ENCODE measurements at places on chromosomes 7 and 10.
A peak's percentile ranks its signal among the peaks of the same experiment; 100 is the strongest.

GRCh38 chr10:51447119-51447518, 252.3 kb downstream of the CSTF2T start:
- no peaks in the 10 kb centered on the region for H3K36me3 ChIP-seq
- H3K27ac ChIP-seq: no peak overlapping the region
- DNase-seq: no peak
- H3K4me1 ChIP-seq: no peaks in the 10 kb centered on the region

DNA sequence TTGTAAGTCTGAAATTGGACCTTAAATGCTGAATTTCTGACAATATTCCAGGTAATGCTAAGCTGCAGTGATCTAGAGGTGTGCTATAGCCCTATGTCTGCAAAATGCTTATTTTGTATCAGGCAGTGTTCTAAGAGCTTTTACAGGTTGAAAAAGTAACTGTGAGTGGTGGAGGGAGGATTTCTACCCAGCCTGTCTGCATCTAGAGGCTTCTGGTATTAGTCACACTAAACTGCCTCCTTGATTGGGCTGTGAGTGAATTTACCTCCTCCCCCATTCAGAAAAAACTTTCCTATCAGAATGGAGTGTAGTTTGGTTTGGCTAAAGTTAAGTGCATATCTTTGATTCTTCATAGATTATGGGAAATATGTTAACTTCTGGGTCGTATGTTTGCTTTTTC, 56.8 kb downstream of the BBS9 start:
- no peak for DNase-seq
- no peak overlapping the region for H3K4me3 ChIP-seq
- no peak overlapping the region for H3K27ac ChIP-seq
- no peaks in the 10 kb centered on the region for H3K27me3 ChIP-seq
- no peaks in the 10 kb centered on the region for H3K36me3 ChIP-seq
- H3K4me1 ChIP-seq: peaks cover 9% of the 10 kb centered on the region

DNA sequence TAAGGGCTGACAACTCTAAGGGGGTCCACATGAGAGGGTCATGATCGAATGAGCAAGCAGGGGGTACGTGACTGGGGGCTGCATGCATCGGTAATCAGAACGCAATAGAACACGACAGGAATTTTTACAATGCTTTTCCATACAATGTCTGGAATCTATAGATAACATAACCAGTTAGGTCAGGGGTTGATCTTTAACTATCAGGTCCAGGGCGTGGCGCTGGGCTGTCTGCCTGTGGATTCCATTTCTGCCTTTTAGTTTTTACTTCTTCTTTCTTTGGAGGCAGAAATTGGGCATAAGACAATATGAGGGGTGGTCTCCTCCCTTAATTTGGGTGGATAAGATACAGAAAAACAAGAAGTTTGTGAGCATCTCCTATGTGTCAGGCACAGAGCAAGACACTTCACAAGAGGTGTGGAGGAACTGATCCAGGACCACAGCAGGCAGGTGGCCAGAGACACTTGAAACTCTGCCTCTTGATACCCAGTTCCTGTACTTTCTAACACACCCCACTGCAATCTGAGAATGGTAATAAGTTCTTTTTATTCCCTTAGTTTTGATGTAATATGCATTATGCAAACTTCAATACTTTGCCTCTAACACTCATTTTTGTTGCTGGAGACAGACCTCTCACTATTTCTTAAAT, 18.0 kb upstream of the MRLN start:
- no peak overlapping the region for H3K4me3 ChIP-seq
- no peaks in the 10 kb centered on the region for H3K4me1 ChIP-seq
- H3K27ac ChIP-seq: no peak overlapping the region
- DNase-seq: no peak

- no peaks in the 10 kb centered on the region for H3K36me3 ChIP-seq
- no peaks in the 10 kb centered on the region for H3K27me3 ChIP-seq
- H3K4me1 ChIP-seq: no peaks in the 10 kb centered on the region
- no peak overlapping the region for H3K27ac ChIP-seq
These were observed 21.1 kb upstream of the AUTS2 start for GRCh38 chr7:69577221-69577620.

DNA sequence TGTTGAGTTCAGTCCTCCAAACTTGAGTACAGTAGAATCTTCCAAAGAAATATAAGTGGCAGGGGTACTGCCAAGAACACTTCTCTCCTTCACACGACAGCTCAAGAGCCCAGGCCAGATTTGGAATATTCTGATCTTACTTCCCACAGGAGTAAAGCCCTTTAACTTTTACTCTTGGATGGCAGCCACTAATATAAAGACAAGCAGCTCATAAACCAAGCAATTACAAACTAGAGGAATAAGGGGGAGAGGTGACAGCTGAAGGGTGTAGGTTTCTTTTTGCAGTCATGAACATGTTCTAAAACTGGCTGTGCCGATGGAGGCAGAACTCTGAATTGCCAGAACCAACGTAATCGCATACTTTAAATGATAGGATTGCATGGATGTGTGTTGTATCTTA, 74.8 kb downstream of the SVIL start:
- H3K36me3 ChIP-seq: peaks cover 3% of the 10 kb centered on the region
- H3K27me3 ChIP-seq: no peaks in the 10 kb centered on the region
- peak overlapping the region; percentile 41 for H3K27ac ChIP-seq
- H3K4me3 ChIP-seq: no peak overlapping the region
- DNase-seq: no peak

- no peaks in the 10 kb centered on the region for H3K4me1 ChIP-seq
- no peak overlapping the region for H3K4me3 ChIP-seq
- H3K36me3 ChIP-seq: peaks cover 2% of the 10 kb centered on the region
- DNase-seq: no peak
These were observed 37.8 kb upstream of the CACUL1 start for GRCh38 chr10:118792526-118792925.

DNA sequence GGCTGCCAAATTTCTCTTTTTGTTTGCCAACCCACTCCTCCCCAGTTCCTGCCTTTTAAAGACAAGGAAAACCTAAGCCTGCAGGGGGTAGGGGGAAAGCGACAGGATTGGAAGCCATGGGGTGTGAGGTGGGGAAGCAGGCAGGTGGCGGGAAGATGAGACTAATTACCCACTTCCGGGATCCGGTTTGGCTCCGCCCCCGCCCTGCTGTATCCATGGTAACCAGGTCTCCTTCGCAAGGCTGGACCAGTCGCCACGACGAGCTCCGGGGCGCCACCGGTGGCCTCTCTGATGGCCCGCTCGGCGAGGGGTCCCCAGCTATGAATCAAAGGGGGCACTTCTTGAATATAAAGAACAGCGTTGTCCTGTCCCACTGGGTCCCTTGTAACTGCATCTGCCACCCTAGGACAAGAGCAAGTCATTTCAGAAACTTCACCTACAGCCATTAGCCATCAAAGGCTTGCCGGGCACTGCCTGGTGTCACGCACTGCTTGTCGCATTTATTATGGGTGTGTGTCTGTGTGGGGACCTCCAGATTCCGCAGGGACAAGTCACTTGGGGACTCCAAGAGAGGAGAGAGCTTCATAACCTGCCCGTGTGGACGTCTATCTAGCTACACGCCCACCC, 55.4 kb upstream of the LMTK2 start:
- no peak overlapping the region for H3K4me3 ChIP-seq
- H3K4me1 ChIP-seq: peaks cover 2% of the 10 kb centered on the region
- no peak overlapping the region for H3K27ac ChIP-seq
- H3K36me3 ChIP-seq: no peaks in the 10 kb centered on the region
- peak; percentile 13 for DNase-seq
- H3K27me3 ChIP-seq: peaks cover 5% of the 10 kb centered on the region

DNA sequence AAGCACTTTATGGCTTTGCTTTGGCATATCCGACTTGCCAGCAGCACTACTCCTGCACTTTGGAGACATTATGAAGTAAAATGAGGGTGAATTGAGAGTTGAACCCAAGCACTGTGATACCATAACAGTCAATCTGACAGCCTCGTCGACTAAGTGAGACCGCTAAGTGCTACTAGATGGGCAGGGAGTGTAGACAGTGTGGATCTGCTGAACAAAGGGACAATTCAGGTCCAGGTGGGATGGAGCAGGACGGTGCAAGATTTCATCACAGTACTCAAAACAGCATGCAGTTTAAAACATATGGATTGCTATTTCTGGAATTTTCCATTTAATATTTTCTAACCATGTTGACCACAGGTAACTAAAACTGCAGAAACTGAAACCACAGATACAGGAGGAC, 20.8 kb upstream of the PRTFDC1 start:
- H3K27ac ChIP-seq: no peak overlapping the region
- no peaks in the 10 kb centered on the region for H3K36me3 ChIP-seq
- H3K27me3 ChIP-seq: no peaks in the 10 kb centered on the region
- no peak overlapping the region for H3K4me3 ChIP-seq
- H3K4me1 ChIP-seq: peaks cover 3% of the 10 kb centered on the region

GRCh38 chr7:157271991-157272324, 64.8 kb upstream of the DNAJB6 start:
- no peak for DNase-seq
- peaks cover 4% of the 10 kb centered on the region for H3K36me3 ChIP-seq
- no peaks in the 10 kb centered on the region for H3K27me3 ChIP-seq
- H3K27ac ChIP-seq: peak overlapping the region; percentile 94
- H3K4me3 ChIP-seq: peak overlapping the region; percentile 58

DNA sequence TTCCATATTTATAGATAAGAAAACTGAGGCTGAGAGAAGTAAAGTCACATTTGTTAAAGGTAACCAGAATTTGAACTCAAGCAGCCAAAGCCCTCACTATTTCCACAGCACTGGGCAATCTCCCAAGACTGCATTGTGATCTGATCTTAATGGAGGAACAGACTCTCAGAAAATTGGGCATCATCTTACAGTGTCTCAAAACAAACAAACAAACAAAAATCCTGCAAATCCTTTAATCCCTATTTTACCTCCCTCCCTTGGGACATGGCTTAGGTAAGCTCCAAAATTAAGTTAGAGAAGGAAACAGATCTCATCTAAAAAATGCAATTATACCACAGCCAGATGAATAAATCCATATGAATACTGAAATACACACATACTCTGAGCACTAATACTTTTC, 57.5 kb downstream of the FHIP2A start:
- H3K4me1 ChIP-seq: peaks cover 17% of the 10 kb centered on the region
- no peak overlapping the region for H3K4me3 ChIP-seq
- peaks cover 60% of the 10 kb centered on the region for H3K27me3 ChIP-seq
- H3K27ac ChIP-seq: no peak overlapping the region
- H3K36me3 ChIP-seq: peaks cover 3% of the 10 kb centered on the region

GRCh38 chr7:105985672-105986215, 22.7 kb downstream of the CDHR3 start:
- peaks cover 31% of the 10 kb centered on the region for H3K27me3 ChIP-seq
- H3K4me1 ChIP-seq: peaks cover 2% of the 10 kb centered on the region
- no peak overlapping the region for H3K4me3 ChIP-seq
- H3K27ac ChIP-seq: no peak overlapping the region
- no peak for DNase-seq
- H3K36me3 ChIP-seq: peaks cover 3% of the 10 kb centered on the region

DNA sequence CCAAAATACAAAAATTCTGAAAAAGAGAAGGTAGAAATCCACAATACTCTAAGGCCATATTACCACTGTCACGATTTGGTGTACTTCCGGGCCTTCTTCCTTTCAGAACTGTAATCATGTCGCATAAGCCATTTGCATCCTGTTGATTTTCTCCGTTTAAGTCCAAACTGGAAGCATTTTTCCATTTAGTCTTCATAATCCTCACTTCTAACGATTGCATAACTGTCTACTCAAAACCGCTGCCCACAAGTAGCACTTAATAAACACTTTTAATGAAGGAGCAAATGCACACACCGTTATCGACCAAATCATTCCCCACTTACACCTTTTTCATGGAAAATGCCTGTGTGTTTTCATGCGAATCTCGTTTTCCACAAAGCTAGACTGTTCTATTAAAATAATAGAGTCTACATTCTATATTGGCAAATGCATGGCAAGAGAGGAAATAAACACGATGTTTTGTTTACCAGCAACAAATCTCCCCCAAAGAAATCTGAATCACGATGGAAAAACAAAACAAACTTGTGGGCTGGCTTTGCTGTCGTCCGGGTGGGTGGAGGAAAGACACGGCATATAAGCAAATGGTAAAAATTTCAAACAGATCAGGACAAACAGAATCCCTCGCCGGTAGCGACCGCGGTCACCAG, 1.0 kb downstream of the ATE1 start:
- H3K27me3 ChIP-seq: no peaks in the 10 kb centered on the region
- H3K4me1 ChIP-seq: peaks cover 26% of the 10 kb centered on the region
- H3K36me3 ChIP-seq: peaks cover 6% of the 10 kb centered on the region
- peak overlapping the region; percentile 89 for H3K4me3 ChIP-seq

GRCh38 chr10:845526-845925, 86.0 kb downstream of the LARP4B start:
- peak overlapping the region; percentile 67 for H3K27ac ChIP-seq
- H3K4me3 ChIP-seq: no peak overlapping the region
- no peaks in the 10 kb centered on the region for H3K27me3 ChIP-seq
- H3K36me3 ChIP-seq: peaks cover 13% of the 10 kb centered on the region
- DNase-seq: no peak
- peaks cover 33% of the 10 kb centered on the region for H3K4me1 ChIP-seq

DNA sequence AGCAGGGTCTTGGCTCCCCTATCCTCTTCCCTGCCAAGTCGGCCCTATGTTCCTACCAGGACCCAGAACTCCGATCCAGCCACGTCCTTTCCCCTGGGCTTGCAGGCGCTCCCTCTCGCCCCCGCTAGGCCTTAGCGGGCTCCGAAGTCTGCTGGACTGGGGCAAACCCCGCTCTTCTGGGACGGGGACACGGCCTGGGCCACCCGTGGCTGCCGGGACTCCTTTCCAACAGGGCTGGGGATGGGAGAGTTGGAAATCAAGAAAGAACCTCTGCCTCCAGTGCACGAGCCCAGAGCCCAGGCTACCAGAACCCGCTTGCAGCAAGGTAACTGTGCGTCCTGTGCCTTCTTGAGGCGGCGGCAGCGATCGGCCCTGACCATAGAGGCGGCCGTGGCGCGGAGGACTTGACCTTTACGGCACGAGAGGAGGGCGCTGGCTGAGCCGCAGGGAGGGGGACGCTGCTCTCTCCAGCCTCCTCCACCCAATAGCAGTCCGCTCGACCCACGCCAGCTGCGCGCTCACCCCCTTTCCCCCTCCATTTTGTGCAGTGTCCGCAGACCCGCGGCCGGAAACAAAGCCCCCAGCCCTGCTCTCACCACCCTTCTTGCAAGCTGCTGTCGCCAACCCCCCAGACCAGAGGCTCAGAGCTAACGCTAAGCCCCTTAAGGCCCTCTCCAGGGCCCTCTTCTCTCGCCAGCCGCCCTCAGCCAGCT, 7.0 kb upstream of the HOXA11 start:
- H3K4me1 ChIP-seq: peaks cover 23% of the 10 kb centered on the region
- H3K27me3 ChIP-seq: peaks cover 84% of the 10 kb centered on the region
- H3K36me3 ChIP-seq: peaks cover 4% of the 10 kb centered on the region

DNA sequence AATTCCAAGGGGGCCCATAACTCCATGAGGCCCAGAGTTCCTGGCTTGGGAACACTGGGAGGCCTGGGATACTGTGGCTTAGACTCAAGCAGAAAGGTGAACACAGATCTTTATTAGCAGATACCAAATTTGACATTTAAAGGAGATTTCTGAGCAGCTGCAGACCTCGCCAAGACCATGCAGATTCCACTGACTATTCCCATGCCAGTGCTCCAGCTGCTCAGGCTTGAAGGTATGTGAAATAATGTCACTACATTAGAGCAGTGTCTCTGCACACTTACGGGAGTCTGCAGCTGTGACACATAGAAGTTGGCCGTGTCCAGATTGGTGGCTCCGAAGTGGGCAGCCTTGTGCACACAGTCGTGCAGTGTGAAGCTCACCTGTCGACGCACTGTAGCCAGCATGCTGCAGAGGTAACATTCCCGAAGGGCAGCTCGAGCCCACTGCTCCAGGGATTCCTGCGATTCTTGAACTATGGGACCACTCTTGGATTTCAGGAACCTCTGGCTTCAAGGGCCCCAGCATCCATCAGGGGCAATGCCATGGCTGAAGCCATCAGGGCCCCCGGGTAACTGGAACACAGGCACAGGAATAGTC, 46.1 kb downstream of the SEPTIN7 start:
- no peak overlapping the region for H3K4me3 ChIP-seq
- H3K27me3 ChIP-seq: no peaks in the 10 kb centered on the region
- H3K36me3 ChIP-seq: no peaks in the 10 kb centered on the region
- no peak overlapping the region for H3K27ac ChIP-seq
